ENCODE measurements at places on chromosomes 16 and 17.

DNA sequence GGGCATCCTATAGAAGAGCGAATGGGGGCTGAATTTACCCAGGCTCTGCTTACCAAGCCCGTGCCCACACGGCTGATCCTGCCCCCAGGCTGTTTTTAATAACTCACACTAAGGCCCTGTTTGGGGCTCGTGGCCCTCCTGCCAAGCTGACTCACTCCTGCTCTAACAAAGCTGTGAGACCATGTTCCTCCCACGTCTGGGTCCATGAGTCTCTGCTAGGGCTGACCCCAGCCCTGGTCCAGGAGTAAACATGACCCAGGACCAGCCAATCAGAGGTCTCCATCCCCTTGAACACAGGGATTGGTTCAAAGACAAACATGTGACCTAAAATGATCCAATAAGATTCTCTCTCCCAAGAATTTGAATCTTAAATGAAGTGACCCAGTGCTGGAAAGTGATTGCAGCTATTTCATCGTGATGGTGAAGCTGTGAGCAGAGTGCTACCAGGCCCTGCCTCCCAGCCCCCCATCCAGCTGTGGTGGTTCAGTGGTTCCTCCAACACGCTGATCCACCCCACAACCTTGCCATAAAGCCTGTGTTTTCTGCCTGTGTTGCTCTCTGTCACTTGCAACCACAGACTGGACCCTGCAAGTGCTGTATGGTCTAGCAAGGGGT lies 57.2 kb downstream of the C16orf82 start:
- no peak for DNase-seq

DNA sequence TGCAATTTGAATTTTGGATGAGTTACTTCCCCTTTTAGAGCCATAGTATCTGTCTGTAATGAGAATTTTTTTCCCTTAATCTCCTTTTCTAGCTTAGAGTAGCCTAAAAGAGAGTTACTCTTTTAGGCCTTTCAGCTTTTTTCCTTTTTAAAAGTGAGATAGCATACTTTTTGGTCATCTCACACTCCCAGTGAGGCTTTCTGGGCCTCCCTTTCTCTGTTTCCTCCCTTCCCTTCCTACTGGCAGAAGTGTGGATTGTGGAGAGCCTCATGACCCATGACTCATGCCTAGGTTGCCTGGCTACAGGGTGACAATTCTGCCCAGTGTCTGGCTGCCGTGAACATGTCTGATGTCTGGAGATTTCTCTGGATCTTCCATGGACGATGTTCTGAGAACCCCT lies 15.2 kb downstream of the KRT23 start:
- DNase-seq = no peak

- no peak for DNase-seq
These were observed 44.4 kb upstream of the ATP2A3 start for GRCh38 chr17:4008441-4009185.

- no peak for DNase-seq
These were observed 12.5 kb downstream of the GPRC5C start for GRCh38 chr17:74444406-74444805.

- no peak for DNase-seq
These were observed 1.8 kb upstream of the EXOSC6 start for GRCh38 chr16:70253291-70254106.
